Renal cortex interstitium (tissue), 15 donors: ENCODE measurements at places on chromosomes 1 and 21.

- no peak for DNase-seq
These were observed 5.0 kb downstream of the PCNX2 start for GRCh38 chr1:233290396-233291034.

DNA sequence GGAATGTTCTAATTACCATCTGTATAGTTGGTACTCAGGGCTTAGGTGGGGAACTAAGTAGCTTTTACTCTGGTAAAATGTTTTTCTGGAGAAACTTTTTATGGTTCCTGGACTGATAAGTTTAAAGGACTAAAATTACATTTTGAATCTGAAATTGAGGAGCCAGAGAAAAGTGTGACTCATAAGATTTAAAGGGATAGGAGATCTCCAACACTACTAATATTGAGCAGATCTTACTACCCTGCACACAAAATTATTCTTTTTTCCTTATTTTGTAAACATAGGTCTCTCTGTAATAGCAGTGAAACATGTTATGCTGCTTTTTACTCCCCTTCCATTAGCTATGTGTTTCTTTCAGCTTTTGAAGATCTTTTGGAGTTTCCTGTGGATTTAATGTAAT lies 32.5 kb downstream of the MTF2 start:
- DNase-seq: no peak

GRCh38 chr1:92786111-92786901 lies 1.4 kb upstream of the EVI5 start:
- DNase-seq: no peak

DNA sequence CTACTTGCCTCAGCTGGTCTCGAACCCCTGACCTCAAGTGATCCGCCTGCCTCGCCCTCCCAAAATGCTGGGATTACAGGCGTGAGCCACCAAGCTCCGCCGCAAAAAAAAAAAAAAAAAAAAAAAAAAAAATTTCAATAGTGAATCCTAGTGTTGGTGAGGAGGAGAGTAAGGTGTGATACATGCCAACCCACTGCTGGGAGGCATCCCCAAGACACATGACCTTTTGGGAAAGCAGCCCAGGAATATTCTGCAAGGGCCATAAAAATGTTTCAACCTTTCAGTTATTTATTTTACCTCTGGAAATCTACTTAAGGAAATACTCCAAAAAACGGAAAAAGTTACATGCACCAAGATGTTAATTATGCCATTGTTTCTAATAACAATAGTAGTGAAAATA lies 69.0 kb downstream of the ITPKB start:
- DNase-seq: no peak

DNA sequence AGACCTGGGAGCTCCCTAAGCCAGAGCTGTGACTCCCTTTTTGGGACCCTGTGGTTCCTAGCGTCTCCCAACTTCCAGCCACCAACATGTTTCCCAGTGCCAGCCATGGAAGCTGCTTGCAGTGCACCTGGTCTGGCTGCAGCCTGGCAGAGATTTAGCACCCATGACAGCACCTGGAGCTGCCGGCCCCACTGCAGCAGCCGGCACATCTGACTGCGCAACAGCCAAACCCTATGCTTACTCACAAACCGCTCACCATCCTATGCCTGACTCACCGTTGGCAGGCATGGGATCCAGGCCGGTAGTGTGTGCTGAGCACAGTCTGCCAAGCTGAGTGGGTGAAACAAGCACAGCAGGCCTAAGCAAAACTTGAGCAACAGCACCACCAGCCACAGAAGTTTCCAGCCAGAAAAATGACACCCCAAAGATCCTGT lies 435.9 kb upstream of the PRMT6 start:
- no peak for DNase-seq

DNA sequence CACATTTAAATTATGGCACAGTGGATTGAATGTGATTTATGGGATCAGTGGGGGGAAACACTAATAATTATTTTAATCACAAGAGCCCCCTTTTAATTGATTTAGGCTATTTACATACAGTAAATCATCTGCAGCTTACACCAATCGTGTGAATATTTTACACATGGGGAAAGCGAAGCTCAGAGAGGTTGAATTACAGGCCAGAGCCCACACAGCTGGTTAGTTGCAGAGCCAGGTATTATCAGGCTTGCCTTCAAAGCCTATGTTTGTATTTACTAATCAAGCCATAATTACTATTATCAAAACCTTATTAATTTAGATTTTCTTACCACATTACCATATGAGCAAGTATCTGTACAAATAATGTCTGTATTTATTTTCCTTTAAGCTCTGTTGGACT lies 749 bp downstream of the SDCCAG8 start:
- no peak for DNase-seq
